ENCODE measurements at places on chromosomes 6 and 20.

DNA sequence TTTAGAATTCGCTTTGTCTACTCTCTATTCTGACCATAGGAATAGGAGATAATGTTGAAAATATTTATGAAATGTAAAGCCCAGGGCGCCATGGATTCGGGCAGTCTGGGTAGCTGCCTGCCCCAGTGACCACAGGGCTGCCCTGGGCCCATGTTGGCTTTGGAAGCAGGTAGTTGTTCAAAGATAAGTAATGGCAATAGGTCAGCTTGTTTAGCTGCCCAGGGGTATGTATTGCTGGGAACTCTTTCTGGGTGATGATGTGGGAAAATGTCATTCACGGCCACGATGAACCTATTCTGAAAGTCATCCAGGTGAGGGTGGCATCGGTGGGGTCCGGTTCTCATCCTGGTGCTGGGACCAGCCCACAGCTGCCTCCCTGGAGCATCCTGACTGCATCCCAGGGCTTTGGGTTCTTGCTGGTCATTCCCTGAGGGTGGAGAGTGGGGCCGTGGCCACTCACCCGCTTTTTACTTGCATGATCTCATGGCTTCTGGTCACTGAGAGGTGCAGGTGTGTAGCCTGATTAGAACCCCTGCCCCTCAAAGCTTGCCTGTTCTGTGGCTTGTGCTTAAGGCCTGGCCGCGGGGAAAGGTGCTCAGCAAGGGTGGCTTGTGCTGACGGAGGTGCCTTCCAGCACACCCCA is 102.8 kb downstream of the ERMARD start:
- no peak for DNase-seq

DNA sequence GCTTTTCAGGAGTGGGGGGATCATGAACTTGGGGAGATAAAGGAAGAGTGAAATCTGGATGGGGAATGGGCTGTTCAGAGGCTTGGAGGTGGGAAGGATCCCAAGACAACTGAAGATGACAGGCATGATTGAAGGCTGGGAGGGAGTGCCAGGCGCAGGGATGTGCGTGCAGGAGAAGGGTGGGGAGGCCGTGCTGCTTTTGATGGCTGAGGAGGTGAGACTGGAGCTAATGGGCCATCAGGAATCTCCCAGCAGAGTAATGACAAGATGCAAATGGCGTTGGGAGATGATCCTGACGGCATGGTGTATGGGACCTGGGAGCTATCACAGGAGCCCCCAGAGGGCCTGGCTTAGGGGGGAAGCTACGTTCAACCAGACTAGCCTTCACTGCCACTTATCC is 1.6 kb downstream of the CPNE5 start:
- DNase-seq: no peak

- no peak for DNase-seq
Measured at GRCh38 chr6:169857343-169858292, 106.2 kb downstream of the ERMARD start.

GRCh38 chr6:126372626-126373025 is 32.7 kb downstream of the CENPW start:
- DNase-seq: no peak

GRCh38 chr6:140346428-140346827 is 972.0 kb upstream of the CITED2 start:
- no peak for DNase-seq

GRCh38 chr6:65671922-65672321 is 35.1 kb downstream of the EYS start:
- no peak for DNase-seq

DNA sequence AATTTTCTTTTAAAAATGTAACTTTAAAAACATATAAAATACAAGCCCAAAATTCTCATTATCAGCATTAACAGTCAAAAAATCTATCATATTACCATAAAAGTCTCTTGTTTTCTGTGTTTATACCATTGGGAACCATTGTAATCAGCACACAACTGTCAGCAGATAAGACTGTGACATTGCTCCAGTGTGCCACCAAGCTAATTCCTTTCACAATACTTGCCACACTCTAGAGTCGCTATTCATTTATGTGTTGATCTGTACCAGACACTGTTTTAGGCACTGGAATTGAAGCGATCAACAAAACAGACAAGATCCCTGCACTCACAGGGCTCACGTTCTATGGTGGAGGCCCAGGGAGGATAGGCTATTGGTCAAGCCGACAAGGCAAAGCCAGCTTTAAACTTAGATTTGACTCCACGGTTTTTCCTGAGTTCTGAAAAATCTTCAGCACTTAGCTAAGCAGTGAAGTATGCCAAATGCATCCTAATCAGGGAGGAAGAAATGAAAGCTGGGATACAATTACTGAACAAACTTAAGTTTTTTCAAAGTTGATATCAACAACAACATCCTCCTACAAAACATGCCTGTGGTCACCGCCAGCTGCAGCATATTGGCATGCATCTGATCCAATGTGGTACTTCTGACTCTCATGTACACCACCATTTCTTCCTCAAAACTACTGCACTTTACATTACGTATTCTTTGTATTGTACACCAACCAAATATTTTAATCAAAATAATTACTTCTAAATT is 60.5 kb downstream of the GMDS start:
- no peak for DNase-seq

DNA sequence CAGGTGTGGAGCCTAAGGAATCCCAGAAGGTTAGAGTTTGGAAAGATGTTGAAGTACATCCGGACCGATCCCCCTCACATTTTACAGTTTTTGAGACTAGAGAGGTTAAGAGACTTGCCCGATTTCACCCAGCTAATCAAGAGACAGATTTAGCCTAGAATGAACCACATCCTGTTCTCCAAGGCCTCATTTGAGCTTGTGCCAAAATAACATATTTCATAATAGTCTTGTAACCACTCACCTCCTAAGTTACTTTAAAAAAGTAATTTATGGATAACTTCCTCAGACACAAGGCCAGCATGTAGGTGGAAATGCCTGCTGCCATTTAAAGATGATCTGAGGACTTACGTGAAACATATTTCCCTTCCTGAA is 39.8 kb upstream of the ARHGAP18 start:
- no peak for DNase-seq

DNA sequence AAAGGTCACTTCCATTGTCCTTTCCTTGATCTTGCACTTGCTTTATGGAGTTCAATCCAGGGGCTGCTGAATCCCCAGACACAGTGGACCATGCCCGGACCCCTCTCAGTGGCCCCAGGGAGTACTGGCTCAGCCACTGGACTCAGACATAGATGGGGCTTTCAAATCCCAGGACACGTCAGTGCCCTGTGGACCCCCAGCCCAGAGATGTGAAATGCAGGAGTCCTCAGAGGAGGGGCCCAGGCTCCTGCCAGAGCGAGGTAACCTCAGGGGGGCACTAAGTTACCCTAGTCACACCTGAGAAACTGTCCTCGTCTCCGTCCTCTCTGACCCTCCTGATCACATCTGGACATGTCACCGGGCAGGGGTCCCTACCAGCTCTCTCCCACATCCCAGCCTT is 18.7 kb upstream of the APMAP start:
- DNase-seq: no peak

GRCh38 chr6:160853946-160854345 is 137.6 kb upstream of the MAP3K4 start:
- DNase-seq: no peak

- no peak for DNase-seq
Measured at GRCh38 chr6:148629592-148630465, 117.0 kb upstream of the UST start.

DNA sequence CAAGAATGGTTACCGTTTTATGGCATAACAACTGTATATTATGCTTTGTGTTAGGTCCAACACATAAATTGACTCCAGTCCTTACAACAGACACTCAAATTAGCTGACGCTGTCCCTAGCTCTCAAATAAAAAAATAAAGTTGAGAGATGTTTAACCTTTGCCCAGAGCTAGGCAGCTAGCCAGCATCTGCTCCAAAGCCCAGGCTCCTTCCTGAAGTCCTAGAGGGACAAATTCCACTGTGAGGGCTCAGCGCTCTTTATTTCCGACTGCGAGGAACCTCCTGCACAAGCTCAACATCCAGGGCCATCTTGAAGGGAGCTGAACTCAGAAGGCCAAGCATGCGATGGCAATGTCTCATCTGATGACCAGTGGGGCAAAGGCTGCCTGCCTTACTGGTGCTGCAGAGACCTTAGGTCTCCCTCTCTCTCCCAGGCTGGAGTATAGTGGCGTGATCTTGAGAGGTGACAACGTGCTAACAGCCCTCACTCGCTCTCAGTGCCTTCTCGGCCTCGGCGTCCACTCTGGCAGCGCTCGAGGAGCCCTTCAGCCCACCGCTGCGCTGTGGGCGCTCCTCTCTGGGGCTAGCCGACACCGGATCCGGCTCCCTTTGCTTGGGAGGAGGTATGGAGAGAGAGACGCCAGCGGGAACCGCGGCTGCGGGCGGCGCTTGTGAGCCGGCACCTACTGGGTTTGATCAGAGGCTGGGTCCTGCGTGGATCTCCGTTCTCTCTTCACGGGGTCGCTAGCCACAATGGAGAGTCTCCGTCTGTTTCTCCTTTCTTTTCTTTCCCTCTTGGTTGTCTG is 24.7 kb upstream of the GFOD1 start:
- no peak for DNase-seq

DNA sequence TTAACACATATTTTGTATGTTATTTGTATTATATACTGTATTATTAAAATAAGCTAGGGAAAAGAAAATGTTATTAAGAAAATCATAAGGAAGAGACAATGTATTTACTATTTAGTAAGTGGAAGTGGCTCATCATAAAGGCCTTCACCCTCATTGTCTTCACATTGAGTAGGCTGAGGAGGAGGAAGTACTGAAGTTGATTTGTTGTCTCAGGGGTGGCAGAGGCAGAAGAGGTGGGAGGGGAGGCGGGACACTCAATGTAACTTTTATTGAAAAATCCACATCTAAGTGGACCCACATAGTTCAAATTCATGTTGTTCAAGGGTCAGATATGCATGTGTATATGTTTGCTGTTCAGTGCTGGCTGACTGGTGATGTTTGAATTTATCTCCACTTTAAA is 210.2 kb upstream of the CITED2 start:
- no peak for DNase-seq

GRCh38 chr20:2212456-2213015 is 83.3 kb upstream of the TGM3 start:
- DNase-seq: no peak

DNA sequence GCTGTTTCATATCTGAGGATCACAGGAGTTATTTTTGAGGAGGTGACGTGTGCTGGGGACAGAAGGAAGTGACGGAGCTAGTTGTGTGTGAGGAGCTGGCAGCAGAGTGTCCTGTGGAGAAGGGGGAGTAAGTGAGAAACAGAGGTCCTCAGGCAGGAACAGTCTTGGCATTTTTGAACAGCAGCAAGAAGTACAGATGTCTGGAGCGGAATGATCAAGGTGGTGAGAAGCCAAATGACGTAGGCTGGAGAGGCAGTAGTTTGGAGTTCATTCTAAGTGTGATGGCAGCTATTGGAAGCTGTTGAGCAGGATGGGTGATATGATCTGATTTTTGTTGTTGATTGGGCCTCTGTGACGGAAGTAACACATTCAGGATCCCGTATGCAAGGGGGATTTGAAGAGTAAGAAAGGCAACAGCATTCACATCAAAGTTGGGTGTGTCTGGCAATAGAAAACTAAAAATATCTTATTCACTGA is 52.3 kb downstream of the SOBP start:
- no peak for DNase-seq

- no peak for DNase-seq
Measured at GRCh38 chr6:116328528-116328903, 42.2 kb upstream of the DSE start.

- DNase-seq: no peak
Measured at GRCh38 chr20:36135159-36135558, 19.4 kb upstream of the EPB41L1 start.

GRCh38 chr20:36540551-36541211 is 638 bp upstream of the MYL9 start:
- no peak for DNase-seq

DNA sequence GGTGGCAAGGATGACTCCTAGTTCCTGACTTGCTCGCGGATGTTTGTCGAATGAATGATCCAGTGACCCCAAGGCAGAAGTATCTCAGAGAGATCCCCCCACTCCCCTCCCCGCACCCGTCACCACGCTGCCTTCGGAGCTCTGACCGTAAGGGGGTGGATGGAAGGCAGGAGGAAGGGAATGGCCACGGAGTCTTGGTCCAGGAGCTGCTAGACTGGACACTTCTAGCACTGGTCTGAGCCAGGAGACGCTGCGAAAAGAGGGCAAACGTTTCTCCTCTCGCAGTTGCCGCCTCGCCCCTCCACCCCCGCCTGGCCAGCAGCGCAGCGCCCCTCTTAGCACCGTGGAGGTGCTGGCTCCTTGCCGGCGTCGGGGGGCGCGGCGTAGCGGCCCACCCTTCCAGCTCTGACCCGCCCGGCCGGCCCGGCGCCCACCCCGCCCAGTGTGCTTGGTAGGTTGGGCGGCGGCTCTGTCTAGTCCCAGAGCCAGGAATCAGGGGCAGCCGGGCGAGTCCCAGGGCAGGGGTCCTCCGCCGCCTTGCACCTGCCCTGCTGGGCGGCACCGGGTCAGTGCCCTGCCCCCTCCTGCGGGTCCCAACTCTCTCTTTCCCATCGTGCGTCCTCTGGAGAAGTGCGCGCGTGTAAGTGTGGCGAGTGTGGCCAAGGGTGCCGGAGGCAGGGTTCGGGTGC is 2.4 kb upstream of the DBNDD2 start:
- DNase-seq: no peak

DNA sequence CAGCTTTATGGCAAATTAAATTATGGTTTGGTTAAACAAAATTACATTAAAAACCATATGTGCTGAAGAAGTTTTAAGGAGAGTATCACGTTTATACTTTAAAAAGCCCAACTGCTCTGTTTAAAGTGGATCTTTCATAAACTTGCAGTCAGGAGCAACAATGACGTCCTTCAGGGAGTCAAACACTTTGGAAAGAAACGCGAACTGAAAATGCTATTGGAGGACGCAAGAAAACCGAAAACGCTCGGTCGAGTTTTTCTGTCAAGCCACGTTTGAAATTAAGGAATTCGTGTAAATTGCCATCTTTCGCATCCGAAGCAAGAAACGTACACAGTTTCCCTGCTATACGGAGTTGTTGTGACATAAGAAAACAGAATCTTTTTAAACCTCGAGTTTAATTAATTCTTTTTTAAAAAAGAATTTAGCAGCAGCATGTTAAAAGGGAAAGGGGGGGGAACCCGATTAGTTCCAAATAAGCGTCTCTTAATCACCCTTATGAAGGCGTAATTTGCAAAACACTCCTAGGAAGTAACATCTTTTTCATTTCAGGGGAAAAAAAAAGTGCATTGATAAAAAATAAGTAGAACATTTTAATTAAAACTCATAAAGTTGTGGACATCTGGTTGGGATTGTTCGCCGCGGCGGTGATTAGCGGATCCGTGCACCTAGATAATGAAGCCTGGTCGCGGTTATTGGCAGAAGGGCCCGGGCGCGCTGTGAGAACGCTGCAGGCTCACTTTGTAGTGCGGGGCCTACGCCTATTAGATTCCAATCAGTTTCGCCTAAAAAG is 295.4 kb downstream of the TFAP2C start:
- DNase-seq: no peak

- DNase-seq: no peak
Measured at GRCh38 chr6:136980070-136980469, 58.0 kb downstream of the SLC35D3 start.

DNA sequence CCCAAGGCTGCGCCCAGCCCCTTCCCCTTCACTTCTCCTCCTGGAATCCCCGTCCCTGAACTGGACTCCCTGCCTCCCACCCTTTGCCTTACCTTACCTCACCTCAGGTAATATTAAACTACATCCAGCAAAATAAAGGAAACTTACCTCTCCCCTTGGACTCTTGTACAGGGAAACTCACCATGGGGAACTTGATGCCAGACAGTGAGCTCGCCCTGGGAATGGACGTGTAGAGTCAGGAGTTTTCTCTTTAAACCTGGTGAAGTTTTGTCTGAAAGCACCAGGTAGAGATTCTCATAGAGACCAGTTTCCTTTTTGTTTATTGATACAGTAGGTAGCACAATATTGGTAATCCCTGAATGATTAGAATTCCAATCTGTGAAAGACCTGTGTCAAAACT is 544 bp upstream of the HLA-C start:
- no peak for DNase-seq
